ENCODE measurements at places on chromosomes 2 and 18. TPM values are rescaled to one million over a fixed set of nuclear protein-coding genes. Genes with fewer than 3 reads are reported as not detected.

GRCh38 chr2:105731511-105731910, 13.2 kb upstream of the NCK2 start:
- no peak for DNase-seq

Gene COLEC12
- 28.9 TPM for polyA plus RNA-seq

Gene PRSS56
- not detected for polyA plus RNA-seq

Gene MAL
- polyA plus RNA-seq = 271 TPM

GRCh38 chr18:37429791-37430190, 135.8 kb downstream of the CELF4 start:
- DNase-seq = no peak

DNA sequence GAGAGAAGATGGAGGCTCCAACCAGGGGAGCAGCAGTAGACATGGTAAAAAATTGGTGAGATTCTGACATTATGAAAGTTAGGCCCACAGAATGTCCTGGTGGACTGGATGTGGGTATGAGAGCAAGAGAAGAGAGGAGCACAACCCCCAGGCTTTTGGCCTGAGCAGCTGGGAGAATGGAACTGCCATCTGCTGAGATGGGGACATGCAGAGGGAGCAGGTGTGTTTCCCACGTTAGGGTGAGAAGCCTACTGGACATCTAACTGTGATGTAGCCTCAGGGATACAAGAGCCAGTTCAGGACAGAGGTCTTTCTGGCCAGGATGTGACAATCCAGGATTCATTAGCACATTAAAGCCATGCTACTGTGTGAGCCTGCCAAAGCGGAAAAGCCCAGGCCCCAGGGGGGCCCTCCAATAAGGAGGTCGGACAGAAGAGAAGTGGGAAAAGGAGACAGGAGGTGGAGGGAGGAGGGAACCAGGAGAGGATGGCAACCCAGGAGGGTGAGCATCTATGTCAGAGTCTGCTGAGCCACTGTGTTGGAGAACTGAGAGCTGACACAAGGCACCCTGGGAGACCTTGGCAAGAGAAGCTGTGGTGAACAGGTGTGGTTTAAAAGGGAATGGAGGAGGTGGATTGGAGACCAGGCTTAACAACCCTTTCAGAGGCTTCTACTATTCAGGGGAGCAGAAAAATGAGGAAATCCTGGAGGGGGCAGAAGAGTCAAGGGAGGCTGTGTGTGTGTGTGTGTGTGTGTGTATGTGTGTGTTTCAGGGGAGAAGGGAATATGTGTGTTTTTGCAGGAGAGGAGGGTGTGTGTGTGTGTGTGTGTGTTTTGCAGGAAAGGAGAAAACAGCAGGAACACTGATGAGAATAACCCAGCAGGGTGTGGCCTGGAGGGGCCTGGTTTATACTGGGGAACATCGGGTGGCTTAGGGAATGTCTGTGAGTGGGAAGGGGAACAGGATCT, 10.5 kb downstream of the CYB5A start:
- no peak for DNase-seq

DNA sequence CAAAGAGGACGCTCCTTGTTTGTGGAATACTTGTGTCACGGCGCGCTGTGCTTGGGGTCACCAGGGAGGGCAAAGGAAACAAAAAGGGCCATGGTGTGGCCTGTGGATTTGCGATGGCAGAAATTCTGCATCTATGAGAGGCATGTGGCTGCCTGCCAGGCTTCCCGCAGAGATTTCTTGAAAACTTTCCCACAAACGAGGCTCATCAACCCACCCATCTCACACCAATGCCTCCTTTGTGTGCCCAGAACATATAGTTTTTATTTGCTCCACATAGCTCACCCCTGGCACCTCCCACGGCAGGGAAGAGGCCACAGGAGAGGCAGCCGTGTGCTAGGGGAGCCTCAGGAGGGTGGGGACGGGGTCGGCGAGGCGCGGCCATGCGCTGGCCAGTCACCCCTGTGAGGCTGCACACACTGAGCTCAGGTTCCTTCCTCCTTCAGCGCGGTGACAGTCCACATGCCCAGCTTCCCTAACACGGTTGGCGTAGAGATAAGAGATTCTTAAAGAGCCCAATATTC, 100.3 kb downstream of the MBP start:
- no peak for DNase-seq

DNA sequence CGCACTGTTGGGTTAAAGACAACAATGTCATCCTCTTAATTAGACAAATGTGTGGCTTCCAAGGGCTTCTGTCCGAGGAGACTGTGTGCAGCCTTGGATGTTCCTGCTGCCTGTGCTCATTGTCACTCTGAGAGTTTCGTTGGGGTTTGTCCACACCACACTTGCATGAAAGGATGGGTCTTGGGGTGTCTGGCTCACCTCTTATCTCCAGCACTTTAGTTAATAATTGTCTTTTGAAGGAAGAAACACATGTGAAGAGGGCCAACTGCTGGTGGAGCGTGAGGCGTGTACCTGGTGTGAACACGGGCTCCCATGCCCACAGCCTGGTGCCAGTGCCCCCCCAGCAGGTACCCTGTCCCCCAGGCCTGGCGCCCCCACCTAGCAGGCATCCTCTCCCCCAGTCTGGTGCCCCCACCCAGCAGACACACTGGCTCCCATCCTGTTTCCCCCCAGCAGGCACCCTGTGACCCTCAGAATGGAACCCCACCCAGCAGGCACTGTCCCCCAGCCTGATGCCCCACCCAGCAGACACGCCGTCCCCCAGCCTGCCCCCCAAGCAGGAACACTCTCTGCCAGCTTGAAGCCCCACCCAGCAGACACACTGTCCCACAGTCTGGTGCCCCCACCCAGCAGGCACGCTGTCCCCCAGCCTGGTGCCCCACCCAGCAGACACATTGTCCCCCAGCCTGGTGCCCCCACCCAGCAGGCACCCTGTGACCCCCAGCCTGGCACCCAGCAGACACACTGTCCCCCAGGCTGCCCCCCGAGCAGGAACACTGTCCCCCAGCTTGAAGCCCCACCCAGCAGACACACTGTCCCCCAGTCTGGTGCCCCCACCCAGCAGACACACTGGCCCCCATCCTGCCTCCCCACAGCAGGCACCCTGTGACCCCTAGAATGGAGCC, 96.3 kb upstream of the TMEM18 start:
- DNase-seq = no peak

DNA sequence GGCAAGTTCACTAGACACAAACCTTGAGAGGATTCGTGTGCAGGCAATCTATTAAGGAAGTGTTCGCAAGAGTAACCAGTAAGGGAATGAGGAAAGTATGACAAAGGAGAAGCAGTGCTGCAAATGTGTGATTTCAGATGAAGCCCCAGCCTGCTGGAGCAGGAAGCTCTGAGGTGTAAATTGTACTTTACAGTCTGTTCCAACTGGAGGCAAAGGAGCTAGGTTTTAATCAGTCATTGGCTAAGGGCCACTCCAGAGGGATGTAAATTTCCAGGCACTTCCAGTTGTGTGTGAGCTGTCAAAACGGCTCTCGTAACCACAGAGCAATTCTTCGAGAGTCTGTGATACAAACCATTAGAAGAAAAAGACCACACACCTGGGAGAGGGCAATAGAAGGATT, 359.5 kb upstream of the FAM98A start:
- DNase-seq = no peak

Gene GAL3ST2
- polyA plus RNA-seq = 0.52 TPM

DNA sequence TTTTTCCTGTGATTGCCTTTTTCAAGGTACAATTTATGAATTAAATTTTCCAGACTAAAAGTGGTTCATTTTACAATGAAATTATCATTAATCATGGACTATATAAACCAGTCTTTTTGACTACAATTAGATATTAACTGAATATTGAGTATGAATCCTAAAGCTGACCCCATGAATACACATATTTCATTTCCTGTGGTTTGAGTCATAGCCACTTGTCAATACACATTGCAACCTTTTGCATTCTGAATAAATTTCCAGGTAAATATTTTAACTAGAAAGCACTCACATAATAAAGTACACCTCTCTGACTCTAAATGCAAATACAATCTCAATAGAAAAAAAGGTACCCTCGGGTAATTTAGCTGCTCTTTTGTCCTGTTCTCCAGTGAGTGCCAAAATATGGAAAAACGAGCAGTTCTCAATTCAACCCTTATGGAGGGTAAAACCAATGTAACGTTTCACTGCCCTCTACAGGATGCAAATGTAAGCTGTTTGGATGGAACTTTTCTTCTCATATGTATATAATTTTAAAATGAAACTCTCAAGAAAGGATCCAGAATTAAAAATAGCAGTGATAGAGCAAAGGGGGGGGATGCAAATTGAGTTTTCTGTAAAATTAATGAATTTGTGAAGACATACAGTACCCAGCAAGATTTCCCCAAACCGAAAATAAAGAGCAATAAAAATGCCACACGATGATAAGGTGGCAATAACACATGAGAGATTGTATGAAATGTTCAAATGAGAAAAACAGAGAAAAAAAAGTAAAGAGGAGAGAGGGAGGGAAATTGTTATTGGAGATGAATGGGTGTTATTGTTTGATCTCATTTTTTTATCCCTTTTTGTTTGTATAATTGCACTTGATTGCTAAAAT, 1795.7 kb upstream of the PIK3C3 start:
- DNase-seq = no peak

- DNase-seq = no peak
Measured at GRCh38 chr2:173962031-173962430, 3.1 kb downstream of the SP3 start.

DNA sequence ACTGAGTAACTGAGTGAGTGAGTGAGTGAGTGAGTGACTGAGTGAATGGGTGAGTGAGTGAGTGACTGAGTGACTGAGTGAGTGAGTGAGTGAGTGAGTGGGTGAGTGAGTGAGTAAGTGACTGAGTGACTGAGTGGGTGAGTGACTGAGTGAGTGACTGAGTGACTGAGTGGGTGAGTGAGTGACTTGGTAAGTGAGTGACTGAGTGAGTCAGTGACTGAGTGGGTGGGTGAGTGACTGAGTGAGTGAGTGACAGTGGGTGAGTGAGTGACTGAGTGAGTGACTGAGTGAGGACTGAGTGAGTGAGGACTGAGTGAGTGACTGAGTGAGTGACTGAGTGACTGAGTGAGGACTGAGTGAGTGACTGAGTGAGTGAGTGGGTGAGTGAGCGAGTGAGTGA, 13.9 kb downstream of the MAL start:
- DNase-seq = no peak

- no peak for DNase-seq
Measured at GRCh38 chr2:9832586-9832985, 10.7 kb upstream of the TAF1B start.

GRCh38 chr18:48663931-48664847, 125.4 kb downstream of the CTIF start:
- DNase-seq = no peak

DNA sequence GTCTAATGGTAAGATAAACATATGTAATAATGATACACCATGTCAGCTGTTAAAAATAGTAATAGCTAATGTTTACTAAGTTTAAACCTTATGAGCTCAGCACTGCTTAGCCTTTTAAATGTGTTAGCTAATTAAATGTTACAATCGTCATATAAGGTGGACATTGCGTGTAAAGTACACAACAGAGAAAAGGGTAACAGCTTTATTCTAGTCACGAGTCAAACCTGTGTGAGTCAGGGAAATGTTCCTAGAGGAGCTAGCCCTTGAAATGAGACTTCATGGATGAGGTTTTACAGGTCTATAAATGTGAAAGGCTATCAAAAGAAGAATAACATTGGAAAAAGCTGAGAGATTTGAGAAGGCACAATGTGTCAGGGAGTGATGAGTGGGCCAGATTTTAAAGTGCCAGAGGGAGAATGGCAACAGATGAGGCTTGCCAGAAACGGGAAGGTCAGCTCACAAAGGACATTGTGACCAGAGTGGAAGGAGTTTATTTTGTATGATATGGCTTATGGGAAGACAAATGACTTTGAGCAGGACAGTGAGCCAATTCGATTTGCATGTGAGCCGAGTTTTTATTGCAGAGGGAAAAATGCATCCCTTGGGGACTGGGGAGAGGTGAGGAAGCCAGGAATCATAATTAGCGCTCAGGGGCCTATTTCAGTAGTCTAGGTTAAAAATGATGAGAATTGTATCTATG, 276.3 kb downstream of the CTNNA2 start:
- DNase-seq = no peak

DNA sequence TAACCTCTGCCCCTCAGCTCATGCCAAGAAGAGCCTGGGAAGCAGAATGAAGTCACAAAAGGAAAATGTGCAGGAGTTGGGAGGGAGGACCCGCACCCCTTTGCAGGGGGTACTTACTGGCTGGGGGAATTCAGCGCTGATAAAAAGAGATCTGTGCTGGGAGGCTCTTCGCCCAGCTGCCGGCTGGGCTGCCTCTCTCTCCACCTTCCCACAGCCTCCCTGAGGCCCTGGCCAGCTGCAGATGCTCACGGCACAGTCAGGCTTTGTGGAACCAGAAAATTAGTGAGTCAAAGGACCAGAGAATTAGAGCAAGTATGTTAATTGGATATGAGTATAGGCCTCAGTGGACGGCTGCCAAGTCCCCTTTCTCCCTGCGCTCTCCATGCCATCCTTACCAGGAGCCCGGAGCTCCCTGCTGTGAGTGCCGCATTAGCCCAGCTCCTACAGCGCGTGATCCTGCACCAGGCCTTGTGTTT, 181.7 kb upstream of the SH3BP4 start:
- DNase-seq = no peak

GRCh38 chr2:187529248-187529976, 24.8 kb downstream of the TFPI start:
- DNase-seq = no peak

Gene GAREM2
- polyA plus RNA-seq = 7.5 TPM
